ENCODE measurements at places on chromosomes 11 and 22.
A peak's percentile ranks its signal among the peaks of the same experiment; 100 is the strongest.

- DNase-seq, result peak; percentile 55
These were observed 58.3 kb downstream of the SLC22A12 start for GRCh38 chr11:64649291-64649697.

- DNase-seq, result no peak
These were observed 57.8 kb upstream of the ARHGAP32 start for GRCh38 chr11:129249923-129250322.

GRCh38 chr11:15483205-15483604 is 368.5 kb downstream of the INSC start:
- DNase-seq, result no peak

DNA sequence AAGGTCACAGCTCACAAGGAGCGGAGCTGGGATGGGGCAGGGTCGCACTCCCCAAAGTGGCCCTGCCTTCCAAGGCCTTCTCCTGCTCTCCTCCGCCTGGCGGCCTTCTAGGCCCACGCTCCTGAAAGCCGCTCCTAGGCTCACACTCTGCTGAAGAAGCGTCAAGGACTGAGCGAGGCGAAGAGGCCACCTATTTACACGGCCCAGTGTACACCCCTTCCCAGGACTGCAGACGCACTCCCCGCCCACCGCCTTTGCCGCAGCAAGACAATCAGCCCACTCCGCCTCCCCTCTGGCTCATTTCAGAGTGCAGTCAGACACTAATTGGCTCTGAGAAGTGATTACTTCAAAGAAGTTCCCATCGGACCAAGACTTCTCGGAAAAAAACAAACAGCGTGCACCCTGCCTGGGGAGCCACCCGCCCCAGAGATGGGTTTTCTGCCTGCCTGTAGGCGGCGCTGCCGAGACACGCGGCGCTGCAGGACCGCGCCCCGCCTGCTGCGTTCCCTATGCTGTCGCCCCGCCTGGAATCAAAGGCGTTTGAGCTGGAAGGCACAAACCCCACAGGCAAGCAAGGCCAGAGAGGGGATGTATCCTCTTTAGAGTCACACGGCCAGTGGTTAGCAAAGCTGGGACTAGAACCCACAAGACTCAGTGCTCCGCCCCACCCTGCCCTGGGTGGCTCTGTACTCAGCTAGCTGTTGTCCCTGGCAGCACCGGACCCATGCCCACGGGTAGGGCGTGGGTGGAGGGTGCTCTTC is 414.8 kb downstream of the BUD13 start:
- peak; percentile 68 for DNase-seq

DNA sequence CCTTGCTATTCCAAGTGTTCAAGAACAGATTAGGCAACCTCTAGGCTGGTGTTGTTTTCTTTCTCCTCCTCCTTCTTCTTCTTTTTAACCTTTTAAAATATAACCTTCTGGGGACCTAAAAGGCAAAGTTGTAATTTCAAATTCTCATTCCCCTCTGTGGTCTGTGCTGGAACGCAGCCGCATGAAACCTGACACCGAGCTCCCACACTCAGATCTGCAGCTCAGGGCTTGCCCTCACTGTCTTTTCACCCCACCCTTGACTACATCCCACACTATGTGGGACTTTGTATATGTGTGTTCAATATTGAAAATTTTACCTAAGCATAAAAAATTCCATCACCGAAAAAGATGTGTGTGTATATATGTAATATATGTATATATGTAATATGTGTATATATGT is 62.0 kb upstream of the ARHGAP42 start:
- DNase-seq, result no peak

DNA sequence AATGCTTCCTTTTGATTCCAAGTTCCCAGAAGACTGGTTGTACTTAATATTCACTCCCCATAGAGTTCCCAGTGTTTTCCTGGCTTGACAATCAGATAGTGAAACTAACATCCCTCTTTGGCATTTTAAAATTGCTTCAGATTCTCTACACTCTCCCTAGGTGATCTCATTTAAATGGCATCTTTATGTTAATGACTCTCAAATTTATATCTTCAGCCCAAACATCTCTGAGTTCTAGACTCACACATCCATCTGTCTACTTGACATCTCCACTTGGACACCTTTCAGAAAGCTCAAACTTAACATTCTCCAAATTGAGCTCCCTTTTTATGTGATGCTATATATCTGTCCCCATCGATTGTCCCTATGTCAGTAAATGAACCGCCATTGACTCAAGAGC is 232.0 kb downstream of the NTM start:
- DNase-seq, result no peak

DNA sequence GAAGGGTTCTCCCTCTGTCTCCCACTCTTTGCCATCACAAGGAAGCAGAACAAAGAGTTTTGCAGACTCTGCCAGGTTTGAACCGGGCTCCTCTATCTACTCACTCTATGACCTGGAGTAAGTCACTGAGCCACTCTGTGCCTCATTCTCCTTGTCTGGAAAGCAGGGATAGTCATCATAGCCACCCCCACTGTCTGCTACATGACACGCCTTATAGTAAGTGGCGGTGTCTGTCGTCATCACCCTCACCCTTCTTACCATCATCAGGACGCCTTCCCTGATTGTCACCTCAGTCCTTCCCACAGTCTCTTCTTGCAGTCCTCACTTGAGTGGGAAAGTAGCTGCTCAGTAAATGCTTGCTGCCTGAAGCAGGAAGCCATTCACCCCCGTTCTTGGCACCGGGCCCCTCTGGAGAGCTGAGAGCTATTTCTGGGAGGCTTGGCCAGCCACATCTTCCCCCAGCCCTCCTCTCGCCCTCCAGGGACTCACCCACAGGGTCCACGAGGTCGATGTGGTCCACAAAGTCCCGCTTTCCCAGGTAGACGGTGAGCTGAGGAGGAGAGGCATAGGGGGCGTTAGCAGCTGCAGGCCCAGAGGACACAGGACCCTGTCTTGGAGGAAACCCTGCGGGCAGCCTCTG is 46.4 kb downstream of the TPBGL start:
- DNase-seq, result no peak

DNA sequence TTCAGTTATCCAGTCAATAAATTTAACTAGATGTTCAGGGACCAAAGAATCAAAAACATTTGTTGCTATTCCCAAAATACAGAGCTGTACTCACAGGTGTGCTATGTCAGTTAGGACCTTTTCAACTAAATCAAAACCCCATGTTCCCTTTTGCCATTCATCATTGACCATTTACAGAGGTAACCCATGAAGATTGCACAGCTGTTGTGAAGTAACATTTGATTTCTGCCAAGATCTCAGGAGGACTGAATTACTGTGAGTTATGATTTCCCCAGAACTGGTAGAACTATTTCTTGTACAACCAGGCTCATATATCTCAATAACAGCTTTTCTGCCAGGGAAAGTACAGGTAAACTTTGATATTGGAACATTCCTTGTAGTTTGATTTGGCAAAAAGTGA is 131.1 kb upstream of the FIBIN start:
- DNase-seq, result no peak

Data from RPMI8226 (cell line).